Umbilical cord (tissue), 2 donors: ENCODE measurements at places on chromosomes 11 and 22.

DNA sequence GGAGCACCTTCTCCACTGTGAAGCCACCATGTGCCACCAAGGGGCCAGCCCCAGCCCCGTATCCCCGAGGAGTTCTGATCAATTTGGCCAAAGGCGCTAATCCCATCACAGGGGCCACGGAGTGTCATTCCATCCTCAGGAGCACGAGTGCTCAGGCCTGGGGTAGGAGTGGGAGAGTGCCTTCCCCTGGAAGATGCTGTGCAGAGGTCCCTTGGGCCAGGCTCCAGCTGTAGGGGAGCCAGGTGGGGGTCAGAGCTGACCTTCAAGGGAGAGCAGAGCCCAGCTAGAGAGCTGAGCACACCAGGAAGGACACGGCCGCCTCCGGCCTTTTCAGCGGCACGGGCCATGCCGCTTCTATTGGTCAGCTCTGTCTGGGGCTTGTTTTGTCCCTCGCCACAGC lies 1459.9 kb downstream of the BRD1 start:
- no peak for DNase-seq

DNA sequence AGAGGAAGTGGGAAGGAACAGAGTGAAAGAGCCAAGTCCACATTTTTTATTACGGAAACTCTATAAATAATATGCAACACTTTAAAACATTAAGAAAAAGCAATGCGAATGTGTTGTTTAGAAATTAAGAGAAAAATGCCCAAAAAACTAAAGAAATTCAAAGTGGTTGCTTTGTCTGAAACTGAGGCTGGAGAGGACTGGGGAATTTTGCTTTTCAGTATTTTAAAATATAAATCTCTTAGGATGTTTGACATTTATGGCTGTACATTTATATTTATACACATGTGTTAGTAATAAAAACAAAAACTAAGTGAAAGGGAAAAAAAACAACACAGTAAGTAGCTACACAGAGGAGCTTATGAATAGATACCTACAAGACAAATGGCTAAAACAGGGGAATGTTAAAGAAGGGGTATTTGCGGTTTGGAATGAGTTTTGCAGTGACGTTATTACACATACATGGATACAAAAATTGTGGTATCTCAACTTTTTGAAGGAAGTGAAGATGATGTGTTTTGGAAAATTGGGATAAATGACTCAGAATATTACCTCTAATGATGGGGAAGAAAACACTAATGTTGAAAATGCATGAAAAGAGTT lies 97.0 kb upstream of the DRD2 start:
- peak; percentile 53 for DNase-seq

DNA sequence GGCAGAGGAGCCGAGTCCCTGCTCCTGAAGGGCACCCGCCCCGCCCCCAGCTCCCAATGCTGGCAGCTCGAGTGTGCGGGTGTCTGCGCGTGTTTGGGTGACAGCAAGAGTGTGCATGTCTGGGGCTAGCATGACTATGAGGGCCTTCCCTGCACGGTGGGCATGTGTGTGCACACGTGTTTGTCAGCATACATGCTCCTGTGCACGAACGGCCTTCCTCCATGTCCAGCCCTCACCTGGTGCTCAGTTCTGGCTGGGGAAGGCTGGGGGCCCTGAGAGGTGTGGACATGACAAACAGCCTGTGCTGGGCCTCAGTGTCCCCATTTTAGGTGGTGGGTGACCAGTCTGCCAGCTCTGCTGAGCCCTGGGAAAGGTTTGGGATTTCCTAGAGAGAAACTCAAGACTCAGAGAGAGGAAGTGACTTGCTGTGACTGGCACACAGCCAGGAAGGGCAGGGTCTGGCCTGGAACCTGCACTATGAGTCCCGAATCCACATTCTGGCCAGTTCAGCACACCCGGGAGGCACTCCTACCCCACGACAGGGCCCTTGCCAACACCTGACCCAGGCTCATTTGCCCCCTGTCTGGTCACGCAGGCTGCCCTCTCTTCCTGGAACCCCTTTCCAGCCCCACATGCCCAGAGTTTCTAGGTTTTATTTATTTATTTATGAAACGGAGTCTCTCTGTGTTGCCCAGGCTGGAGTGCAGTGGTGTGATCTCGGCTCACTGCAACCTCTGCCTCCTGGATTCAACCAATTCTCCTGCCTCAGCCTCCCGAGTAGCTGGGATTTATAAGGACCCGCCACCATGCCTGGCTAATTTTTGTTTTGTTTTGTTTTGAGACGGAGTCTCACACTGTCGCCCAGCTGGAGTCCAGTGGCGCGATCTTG lies 3.3 kb upstream of the SHISA8 start:
- DNase-seq: peak; percentile 54

- no peak for DNase-seq
Measured at GRCh38 chr22:37167981-37168647, 18.4 kb upstream of the IL2RB start.

GRCh38 chr22:27581688-27582087 lies 219.9 kb downstream of the MN1 start:
- DNase-seq: peak; percentile 92
